Right lobe of liver (tissue), 6 donors: ENCODE measurements at places on chromosomes 2 and 18. TPM values are rescaled to one million over a fixed set of nuclear protein-coding genes. Genes with fewer than 3 reads are reported as not detected.

Gene FHOD3
- 0.65 TPM for total RNA-seq

Gene SNORC
- total RNA-seq: 11.6 TPM

Gene STAT4
- total RNA-seq: 6.1 TPM

Gene RAB17
- total RNA-seq: 129 TPM

Gene KIF1A
- total RNA-seq: 0.87 TPM

DNA sequence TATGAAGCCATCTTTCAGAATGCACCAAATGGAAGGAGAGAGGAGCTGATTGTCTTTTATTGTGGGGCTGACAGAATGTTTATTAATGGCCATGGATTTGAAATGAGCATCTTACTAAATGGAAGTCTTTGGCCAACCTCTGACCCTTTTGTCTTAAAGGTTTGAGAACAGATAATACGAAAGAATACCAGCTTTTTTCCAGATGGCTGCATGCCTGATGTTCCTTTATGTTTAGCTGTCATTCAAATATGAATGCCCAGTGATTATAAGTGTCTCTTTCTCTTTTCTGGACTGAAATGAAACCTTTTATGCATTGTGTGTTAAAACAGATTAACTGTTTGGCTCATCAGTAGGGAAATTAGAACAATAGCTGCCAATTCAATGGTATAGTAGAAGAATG lies 46.0 kb downstream of the PARD3B start:
- DNase-seq: no peak

DNA sequence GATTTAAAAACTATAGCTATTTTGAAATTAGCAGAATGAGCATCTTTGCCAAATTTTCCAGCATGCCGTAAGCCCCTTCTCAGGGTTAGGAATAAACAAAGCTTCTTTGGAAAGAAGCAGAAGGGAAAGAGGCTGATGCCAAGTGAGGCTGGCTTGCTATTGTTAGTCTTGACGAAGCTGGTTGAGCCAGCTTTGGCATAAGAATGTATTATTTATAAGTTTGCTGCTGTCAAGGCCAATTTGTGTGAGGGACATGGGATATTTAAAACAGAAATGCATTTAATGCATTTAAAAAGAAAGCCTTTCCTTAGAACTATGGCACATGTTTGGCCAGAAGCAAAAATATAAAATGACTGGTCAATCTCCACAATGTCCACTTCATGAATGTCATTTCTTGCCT lies 52.5 kb upstream of the TTN start:
- no peak for DNase-seq

- DNase-seq: no peak
Measured at GRCh38 chr2:108629417-108629816, 89.9 kb upstream of the RANBP2 start.

- DNase-seq: no peak
Measured at GRCh38 chr2:146278881-146279280, 1565.9 kb upstream of the ACVR2A start.

- no peak for DNase-seq
Measured at GRCh38 chr2:219245899-219246230, 586 bp downstream of the STK16 start.

GRCh38 chr2:33023728-33024500 lies 77.2 kb downstream of the LTBP1 start:
- DNase-seq: no peak

- DNase-seq: no peak
Measured at GRCh38 chr2:184154438-184154837, 443.9 kb upstream of the ZNF804A start.

GRCh38 chr2:169023161-169023560 lies 8.0 kb downstream of the ABCB11 start:
- DNase-seq: no peak

GRCh38 chr2:57432528-57432927 lies 614.1 kb upstream of the VRK2 start:
- no peak for DNase-seq

GRCh38 chr2:15591373-15591691 lies 336 bp upstream of the DDX1 start:
- DNase-seq: no peak

DNA sequence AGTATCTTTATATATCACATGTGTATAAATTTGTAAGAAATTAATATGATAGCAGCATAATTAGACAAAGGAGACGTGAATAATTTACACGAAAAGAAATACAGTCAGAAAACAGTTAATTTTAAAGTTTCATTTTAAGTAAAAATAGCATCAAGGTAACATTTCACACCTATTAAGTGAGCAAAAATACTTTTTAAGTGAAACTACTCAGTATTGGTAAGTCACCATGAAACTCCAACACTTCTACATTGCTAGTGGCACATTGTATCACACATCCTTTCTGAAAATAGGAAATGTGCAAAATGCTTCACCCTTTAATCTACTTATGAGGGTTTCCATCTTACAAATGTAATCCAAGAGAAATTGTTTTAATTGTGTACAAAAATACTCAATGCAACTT lies 287.9 kb upstream of the EPAS1 start:
- DNase-seq: no peak

DNA sequence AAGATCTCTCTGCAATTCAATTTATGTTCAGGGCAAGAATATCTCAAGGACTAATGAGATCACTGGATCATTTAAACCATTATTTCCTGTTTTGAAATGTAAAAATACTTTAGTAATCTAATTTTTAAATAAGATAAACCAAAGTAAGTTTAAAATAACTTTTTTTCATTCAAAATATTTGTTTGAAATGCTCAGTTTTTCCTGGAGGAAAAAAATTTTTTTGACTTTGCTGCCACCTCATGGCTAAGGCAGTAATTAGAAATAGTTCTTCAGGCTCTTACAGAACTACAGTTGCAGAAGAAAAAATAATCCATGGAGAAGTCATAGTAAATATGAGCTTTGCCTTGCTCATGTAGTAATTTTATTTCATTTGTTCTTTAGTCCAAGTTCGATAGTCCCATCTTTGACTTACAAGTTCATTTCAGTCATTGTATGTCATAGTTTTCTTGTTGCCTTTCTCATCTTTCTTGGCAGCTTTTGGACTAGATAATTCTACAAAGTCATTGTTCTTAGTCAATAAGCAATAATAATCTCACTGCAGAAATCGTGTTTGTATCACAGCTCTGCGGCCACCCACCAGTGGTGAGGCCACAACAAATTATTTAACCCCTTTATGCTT lies 127.4 kb downstream of the DPP4 start:
- DNase-seq: no peak

- DNase-seq: no peak
Measured at GRCh38 chr2:98917031-98917471, 19.0 kb downstream of the CRACDL start.

DNA sequence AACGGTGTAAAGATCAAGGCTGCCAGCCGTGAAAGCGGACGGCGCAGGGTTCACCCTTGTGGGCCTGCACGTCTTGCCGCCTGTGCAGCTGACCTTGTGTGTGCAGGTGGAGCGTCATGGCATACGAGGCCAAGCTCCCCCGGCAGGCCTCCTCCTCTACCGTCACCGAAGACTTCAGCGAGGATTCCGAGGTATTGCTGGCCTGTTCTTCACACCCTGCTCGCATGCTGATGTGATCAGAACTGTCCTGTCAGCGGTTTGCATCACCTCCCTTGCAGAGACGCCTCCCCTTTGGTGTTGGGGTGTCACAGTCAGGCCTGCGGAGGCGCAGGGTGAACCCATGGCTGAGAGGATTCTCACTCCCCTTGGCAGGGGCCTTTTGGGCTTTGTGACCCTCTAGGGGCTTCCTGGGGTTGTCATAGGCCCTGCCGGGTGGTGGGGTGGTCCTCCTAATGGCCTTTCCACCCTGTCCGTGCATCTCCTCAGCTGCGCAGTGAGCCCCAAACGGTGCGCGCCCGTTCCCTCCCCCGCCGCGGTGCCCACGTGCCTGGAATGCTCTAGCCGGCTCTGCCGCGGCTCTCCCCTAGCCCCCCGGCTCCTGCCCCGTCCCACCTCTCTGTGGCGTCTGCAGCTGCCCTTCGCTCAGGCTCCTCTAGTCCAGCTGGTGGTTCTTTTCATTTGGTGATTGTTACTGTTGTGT lies 92.5 kb downstream of the DGKD start:
- peak; percentile 33 for DNase-seq

DNA sequence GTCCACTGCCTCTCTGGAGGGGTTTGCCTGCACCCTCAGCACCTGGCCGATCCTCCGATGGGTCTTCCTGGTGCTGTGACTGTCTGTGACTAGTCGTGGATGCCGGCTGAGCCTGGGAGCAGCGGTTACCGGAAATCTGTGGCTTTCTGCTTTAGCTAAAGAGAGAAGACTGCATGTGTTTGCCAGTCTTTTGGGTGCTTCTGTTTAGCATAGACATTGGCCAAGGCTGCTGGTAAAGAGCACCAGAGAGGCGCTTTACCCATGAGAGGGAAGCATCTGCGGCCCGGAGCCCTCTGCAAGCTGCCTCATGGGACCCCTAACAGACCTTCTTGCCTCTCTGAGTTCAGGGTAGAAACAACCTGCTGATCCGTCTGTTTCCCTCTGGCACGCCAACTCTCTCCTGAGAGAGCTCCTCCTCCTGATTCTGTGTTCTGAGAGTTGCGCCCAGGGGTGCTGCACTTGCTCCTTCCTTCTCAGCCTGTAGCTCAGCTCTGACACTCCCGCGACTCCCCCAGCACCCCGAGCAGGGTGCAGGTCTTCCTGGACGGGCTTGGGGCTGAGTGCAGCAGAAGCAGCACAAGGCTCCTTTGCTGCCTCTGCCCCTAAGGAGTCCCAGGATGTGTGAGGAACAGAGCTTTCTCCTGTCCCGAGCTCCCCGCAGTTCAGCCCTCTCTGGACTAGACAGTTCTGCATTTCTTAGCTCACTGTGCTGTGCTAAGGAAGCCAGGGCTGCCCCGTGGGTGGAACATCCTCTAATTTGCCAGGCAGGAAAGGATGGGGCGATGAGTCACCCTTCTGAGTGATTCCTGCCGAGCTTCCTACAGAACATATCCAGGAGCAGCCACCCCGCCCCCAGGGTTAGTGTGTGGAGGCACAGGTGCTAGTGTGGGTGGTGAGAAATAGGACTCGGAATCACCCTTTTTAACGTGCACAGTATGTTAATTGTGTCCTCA lies 203.2 kb downstream of the SH3RF3 start:
- DNase-seq: peak; percentile 55

DNA sequence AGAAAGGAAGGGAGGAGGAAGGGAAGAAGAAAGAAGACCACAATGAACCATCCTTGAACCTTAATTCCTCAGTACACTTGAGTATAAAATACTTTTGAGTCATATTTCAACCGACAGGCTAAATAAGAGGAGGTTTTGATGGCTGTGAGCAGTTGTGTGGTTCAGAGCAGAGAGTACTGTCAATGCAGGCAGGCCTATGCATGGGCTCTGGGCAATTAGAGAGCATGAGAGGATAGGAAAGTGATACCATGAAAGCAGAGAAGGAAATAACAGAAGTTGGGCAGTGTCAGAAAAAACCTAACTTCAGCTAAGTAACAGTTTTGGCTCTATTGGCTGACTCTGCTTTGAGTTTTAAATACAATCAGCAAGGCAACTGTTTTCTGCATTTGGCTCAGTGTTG lies 123.6 kb upstream of the STK17B start:
- no peak for DNase-seq
